HS-5 (cell line): ENCODE measurements at places on chromosomes 7 and 10.

GRCh38 chr7:152523916-152524315, 88.1 kb upstream of the KMT2C start:
- DNase-seq = no peak

- DNase-seq = no peak
Observed at GRCh38 chr7:149454006-149454405, 6.9 kb downstream of the ZNF777 start.

- DNase-seq = no peak
Observed at GRCh38 chr7:148503900-148504487, 86.6 kb upstream of the C7orf33 start.

GRCh38 chr7:120168066-120168465, 104.9 kb upstream of the KCND2 start:
- no peak for DNase-seq

DNA sequence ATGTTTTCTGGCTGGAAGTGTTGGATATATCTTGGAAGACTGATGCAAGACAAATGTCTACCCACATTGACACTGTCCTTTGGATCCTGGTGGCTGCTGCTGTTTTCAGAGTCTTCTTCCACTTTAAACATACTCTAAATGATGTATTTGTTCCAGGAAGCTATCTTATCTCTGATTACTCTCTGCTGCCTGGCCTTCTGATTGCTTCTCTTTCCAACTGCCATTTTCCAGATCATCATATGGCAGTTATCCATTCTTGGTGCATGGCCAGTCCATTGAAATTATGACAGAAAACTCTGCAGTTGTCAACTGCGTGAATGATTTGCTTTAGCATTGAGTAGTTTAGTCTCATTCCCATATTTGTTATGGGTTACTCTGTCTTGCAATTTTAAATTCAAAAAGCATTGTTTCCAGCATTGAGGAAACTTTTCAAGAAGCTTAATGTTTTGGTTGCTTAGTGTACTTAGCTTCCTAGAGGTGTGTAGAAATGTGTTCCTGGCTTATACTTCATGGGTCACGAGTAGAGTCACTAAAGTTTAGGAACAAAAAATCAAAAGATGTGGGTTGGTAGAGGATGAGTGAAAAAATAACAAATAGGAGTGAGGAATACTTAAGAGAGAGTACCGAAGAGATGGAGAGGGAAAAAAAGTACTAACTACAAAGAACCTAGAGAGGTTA, 268.3 kb upstream of the MTPN start:
- no peak for DNase-seq

GRCh38 chr10:60142736-60143135, 236.4 kb upstream of the CCDC6 start:
- DNase-seq = no peak

- no peak for DNase-seq
Observed at GRCh38 chr7:33157781-33158180, 28.4 kb downstream of the BBS9 start.

DNA sequence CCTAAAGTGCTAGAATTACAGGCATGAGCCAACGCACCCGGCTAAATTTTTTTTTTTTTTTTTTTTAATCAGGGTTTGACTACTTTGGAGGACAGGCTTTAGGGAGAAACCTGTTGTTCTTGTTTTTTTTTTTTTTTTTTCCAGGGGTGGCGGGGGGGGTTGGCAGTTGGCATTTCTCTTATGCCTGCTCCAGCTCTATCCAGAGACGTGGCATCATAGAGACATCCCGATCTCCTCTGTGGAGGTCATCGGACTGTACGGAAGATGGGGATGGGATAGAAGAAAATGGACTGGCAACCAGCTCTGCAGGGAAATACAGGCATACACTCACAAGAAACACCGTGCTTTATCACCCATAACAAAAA, 130.8 kb downstream of the PRPF18 start:
- DNase-seq = no peak

DNA sequence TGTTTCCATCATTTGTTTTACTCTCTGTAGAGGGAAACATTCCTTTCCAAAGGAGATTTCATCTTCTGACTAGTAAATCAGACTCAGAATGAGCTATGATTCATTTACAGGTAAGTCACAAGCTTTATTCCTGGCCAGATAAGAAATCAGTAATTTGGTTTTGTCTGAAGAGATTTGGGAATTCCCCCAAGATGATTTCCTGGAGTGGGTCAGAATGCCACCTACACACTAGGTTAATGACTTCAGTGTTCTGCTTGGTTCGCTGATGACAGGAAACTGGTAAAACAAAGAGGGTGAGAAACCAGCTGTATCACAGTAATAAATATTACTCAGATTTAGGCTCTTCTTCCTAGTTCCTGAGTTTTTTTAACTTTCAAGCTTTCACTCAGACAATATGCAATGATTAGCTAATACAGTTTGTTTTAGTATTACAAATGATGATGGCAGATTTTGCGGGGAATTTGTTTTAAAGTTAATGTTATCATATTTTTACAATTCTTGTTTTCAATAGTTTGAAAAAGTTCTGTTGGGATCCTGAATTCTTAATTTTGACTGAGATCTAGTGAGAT, 8.3 kb upstream of the ASZ1 start:
- no peak for DNase-seq

GRCh38 chr10:90245623-90246022, 544.2 kb downstream of the KIF20B start:
- no peak for DNase-seq

DNA sequence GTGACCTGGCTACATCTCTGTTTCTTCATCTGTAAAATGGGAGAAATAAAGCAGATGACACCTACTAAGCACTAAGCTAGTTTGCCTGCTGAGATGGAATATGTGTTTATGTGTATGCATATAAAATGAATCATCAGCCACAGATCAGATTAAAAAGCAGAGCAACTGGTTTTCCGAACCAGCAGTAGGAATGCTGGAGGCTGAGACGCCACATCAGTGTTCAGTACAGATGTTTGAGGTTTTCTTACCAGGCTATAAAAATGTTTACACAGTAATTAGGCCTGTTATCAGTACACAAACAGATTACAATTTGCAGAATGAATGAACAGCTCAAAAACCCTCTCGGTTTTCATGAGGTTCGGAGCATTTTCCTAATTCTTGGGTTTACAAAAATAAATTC, 85.8 kb downstream of the CALN1 start:
- no peak for DNase-seq

DNA sequence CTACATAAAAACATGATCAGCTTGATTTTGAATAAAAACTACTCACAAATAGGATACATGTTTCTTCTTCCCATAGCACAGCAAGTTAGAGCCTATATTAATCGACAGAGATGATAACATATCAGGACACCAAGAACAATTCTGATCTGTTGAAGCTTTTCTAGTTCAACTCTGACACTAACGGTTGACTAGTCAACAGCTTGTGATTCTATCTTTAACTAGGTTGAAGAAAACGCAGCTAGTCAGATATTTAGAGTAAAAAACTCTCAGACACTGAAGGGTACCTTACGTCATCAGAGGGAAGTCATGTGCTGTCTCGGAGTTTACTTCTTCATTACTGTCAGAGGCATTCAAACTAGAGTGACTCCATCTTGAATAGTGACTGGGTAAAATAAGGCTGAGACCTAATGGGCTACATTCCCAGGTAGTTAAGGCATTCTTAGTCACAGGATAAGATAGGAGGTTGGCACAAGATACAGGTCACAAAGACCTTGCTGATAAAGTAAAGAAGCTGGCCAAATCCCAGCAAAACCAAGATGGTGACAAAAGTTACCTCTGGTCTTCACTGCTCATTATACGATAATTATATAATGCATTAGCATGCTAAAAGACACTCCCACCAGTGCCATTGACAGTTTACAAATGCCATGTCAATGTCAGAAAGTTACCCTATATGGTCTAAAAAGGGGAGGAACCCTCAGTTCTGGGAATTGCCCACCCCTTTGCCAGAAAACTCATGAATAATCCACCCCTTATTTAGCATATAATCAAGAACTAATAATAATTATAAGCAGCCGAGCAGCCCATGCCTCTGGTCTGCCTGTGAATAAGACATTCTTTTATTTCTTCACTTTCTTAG, 21.3 kb downstream of the CCDC71L start:
- no peak for DNase-seq

- no peak for DNase-seq
Observed at GRCh38 chr10:20088061-20088701, 271.9 kb downstream of the PLXDC2 start.

DNA sequence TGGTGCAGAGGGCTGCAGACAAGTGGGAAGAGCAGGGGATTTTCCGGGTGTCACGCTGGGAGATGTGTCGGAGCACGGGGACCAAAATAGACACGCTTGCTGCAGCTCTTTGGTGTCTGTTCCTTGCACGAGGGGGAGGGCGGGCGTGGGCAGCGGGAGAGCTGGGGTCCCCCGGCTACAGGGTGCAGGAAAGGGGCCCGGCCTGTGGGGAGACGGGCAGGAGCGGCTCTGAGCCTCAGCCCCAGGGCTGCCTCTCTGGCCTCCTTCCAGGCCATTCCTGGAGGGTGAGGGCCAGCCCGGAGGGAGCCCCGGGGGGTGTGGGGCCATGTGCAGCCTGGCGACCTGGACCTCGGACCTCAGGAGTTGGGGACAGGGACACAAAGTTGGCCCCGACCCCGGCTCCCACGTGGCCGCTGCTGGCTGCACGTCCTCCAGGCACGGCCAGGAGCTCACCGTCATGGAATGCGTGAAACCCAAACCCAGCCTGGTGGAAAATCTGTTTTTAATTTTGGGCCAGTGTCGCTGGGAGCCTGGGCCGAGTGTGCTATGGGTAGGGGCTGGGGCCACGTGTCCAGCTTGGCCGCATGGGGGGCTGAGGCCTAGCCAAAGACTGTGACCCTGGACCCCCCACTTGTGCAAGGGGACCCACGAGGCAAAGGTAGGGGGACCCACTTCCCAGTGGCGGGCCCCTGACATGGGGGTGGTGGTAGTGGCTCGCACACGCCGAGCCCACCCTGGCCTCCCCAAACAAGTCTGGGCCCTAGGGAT, 6.6 kb downstream of the TTYH3 start:
- peak; percentile 44 for DNase-seq

- no peak for DNase-seq
Observed at GRCh38 chr7:118158766-118159165, 25.2 kb upstream of the LSM8 start.

- DNase-seq = no peak
Observed at GRCh38 chr10:85604136-85604725, 762.4 kb downstream of the GRID1 start.

- no peak for DNase-seq
Observed at GRCh38 chr7:42618651-42619360, 293.1 kb downstream of the C7orf25 start.

DNA sequence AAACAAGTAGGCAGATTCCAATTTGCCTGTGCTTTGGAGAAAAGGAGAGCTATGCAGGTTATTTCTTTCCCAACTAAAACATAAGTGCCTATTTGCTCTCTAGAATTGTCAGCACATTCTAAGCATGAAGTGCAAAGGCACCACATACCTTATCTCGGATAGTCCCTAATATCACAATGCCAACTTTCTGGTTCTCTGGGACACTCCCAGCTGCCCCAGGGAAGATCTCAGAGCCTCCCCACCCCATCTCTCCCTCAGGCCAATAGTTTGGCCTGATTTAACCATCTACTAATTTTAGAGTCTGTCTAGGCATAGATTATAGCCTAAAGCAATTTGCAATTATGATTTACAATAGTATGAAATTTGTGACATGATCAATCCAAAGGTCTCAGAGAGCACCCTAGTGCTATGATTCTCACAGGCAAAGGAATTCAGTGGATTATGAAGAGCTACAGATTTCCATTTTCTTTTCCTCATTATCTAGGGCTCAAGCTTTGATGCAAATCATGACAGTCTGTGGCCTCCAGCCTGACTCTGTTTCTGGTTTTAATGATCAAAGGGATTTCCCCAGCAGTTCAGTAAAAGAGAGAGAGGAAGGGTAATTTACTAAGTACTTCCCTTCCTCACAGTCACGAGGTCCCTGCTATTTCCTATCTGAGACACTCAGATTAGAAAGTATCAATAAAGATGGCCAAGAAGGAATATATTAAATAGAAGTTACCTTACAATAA, 29.0 kb upstream of the IL6 start:
- no peak for DNase-seq

DNA sequence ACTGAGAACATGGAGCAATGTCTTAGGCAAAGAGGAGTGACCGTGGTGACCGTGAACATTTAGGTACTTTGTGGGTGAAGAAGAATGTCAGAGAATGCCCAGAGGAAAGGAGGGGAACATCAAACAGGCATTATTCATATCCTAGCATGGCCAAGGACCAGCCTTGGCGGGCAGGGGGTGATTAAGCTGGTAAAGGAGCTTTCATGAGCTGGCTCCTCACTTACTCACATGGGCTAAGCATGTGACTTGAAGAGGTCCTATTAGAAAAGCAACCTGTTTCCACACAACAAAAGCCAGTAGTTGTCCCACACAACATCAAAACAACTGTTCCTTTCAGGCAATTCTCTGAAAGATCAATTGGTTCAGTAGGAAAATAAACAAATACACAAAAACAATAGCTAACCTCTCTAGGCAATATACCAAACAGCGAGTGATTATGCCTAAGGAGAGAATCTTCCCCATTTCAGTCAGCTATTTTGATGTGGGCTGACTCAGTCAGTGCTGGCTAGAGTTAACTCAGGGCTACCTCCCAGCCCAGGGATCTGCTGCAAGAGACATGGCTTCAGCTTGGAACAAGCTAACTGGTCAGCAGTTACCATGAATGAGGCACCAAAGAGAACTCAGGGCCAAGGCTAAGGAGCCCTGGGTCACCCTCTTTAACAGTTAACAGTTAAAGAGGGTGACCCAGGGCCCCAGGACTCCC, 283.5 kb downstream of the ARHGAP12 start:
- DNase-seq = no peak

DNA sequence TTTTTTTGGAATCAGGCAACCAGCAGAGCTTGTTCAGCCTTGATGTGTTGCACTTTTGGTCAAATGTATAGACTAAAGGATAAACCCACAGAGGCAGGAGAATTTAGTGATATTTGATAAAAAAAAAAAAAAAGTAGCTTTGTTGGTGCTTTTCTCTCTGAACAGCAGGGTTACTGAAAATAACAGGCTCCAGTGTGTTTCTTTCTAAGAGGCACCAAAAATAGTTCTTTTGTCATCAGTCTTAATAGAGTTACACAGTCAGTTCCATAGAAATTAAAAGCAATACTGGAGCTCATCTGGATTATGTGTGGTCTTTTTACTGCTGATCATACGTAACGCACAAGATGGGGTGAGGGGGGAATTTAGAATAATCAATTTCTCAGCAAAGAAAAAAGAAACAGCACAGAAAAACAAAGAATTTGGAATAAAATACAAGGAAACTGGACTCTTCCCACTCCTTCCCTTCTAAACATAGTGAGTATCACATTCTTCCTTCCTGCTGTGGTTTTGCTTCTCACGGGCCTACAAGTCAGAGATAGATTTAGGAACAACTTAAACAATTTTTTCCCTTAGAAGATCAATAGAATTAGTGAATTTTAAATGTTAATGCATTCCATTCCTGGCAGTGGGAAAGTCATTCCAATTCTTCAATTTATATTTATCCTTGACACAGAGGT, 178.8 kb upstream of the AKR1E2 start:
- DNase-seq = no peak

- DNase-seq = no peak
Observed at GRCh38 chr7:116674508-116675173, 2.6 kb downstream of the MET start.

- no peak for DNase-seq
Observed at GRCh38 chr10:95133997-95134396, 60.0 kb upstream of the ACSM6 start.
